ENCODE measurements at places on chromosomes 13 and 19.
A peak's percentile ranks its signal among the peaks of the same experiment; 100 is the strongest.

DNA sequence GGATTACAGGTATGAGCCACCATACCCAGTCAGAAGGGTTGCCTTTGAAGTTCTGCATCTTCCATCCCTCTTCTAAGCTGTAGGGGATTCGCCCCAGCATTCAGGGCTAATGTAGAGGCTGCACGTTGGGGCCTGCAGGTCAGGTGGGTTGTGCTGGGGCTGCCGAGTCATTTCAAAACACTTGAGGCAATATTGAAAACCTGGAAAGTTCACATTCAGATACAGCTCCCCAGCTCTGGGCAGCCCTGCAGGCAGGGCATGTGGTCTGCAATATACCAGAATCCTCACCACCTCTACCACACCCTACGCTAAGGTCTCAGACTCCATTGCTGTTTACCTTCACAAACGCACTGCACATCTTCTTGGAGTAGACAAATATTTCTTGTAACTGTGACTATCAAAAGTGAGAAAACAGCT, 24.6 kb downstream of the CCNE1 start:
- DNase-seq: no peak

GRCh38 chr13:59414006-59414405, 749.7 kb downstream of the DIAPH3 start:
- peak; percentile 24 for DNase-seq

- DNase-seq: peak; percentile 71
Measured at GRCh38 chr13:59424661-59425060, 739.1 kb downstream of the DIAPH3 start.

- no peak for DNase-seq
Measured at GRCh38 chr19:35908973-35909683, 1.0 kb upstream of the TYROBP start.

DNA sequence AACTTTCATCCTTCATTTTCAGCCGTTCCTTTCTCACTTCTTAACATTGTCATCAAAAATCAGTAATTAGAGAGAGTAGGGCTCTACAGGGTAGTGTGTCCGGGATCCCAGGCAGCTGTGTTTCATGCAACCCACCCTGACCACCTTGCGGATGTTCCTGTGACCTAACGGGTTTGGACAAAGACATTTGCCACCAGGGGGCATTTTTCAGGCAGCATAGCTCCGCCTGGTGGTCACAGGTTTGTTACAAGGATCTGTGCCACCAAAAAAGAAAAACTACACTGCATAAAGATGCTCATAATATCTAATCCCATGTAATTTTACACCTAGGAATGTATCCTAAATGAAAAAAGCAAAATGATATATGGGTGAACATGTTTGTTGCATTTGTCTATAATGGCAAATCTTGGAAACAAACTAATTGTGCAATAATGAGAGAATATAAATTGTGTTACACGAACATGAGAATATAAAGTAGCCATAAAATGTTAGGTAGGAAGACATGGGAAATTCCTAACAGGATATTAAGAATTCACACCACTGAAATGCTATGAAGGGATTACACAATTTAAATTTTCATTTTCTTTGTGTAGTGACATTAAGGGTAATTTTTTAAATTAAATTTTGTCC, 123.0 kb downstream of the SLC7A1 start:
- peak; percentile 62 for DNase-seq

GRCh38 chr19:9309974-9310446, 372 bp upstream of the ZNF699 start:
- DNase-seq: peak; percentile 90

DNA sequence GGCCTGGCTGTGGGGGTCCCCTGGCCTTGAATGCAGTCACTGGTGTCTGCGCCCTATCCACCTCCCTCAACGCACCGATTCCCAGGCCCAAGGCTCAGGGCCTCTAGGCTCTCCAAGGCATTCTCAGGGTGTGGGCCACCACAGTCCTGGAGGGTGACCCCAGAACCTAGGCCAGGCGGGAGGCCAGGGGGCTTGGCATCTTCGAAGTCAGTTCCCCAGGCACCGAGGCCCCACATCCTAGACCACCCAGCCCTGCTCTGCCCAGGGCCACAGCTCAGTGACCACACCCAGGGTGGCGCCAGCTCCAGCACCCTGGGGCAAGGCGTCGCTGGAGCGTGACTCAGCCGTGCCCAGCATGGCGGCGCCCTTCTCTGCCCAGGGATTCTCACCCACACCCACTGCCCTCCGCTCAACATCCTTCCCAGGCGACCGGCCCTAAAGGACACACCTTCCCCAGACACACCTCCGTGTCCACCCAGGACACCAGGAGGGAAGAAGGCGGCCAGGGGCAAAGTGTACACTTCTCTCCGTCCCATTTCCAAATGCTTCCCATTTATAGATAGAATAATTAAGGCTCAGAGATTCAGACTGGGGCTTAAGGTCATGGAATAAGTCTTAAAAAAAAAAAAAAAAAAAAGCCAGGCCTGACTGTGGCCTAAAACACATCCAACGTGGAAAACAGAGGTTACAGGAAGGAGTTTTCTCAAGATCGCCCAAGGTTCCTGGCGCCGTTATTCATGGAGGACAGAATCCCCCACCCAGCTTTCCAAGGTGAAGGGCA, 36.4 kb upstream of the NANOS3 start:
- no peak for DNase-seq

Data from fibroblast of upper back skin (primary cell).